ENCODE measurements at places on chromosomes 11 and 22.

DNA sequence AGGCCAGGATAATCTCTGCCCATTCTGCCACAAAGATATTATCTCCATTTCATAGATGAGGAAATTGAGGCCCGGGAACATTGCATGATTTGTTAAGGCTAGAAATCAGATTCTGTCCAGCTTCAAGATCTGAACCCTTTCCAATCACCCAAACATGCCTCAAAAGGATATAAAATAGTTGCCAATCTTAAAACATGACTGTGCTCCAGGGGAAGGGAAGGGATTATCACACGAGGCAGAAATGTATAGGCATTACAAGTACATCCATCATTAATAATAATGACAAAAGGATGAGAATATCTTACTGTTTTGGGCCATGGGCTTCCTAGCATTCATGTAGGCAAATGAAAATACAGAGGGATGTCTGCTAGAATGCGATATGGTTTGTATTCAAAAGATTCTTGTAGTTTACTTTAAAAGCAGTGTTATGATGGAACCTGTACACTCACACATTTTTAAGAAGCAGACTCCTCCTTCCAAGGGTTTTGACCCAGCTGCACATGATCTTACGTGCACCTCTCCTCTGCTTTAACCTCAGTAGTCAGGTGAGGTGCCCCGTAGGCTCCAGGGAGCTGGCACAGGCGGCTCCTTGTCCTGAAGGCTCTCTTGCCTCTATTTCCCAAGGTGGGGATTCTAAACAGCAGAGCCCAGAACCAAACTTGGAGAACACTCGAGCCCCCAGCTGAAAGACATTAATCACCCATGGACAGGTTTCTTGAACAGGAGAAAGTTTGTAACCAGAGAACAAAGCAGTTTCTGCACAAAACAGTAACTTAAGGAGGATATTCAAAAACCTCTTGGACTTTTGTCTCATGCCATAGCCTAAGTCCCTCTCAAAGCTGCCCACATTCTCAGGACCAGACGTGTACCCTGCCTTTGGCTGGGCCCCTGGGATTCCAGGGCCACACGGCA lies 36.0 kb downstream of the PARVA start:
- no peak for DNase-seq

DNA sequence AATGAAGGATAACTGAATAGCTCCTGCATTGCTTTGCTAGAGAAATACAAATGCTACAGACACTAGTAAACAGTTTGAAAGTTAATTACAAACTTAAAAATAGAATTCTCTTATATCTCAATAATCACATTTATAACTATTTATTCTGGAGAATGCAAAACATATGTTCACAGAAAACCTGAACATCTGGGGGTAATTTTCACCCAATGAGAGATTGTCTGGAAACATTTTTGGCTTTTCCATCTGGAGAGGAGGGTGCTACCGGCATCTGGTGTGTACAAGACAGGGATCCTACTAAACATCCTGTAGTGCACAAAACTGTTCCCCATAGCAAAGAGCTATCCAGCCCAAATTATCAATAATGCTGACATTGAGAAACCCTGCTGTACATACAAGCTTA lies 378.4 kb upstream of the CHORDC1 start:
- DNase-seq: no peak

GRCh38 chr22:37744589-37744988 lies 47.7 kb downstream of the TRIOBP start:
- no peak for DNase-seq

DNA sequence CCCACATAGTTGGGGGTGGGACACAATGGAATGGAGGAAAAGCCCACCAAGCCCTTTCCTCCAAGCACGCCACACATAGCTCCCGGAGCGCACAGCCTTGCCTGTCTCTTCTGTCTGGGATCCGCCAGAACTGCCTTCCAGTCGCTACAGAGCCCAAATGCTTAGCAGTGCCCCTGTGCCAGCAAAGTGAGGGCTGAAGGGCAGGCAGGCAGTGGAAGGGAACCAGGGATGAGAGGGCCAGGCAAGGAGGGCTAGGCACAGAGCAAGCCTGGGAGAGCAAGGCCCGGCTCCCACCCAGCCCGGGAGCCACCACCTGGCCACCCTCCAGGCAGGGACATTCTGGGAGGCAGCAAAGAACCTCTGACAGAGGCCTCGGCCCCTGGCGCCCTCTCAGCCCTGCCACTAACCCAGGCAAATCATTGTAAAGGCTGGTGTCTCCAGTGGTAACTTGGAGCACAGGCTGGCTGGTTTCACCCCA lies 32.5 kb downstream of the PPP2R1B start:
- DNase-seq: no peak

GRCh38 chr22:48797731-48798130 lies 1029.9 kb downstream of the BRD1 start:
- DNase-seq: no peak

DNA sequence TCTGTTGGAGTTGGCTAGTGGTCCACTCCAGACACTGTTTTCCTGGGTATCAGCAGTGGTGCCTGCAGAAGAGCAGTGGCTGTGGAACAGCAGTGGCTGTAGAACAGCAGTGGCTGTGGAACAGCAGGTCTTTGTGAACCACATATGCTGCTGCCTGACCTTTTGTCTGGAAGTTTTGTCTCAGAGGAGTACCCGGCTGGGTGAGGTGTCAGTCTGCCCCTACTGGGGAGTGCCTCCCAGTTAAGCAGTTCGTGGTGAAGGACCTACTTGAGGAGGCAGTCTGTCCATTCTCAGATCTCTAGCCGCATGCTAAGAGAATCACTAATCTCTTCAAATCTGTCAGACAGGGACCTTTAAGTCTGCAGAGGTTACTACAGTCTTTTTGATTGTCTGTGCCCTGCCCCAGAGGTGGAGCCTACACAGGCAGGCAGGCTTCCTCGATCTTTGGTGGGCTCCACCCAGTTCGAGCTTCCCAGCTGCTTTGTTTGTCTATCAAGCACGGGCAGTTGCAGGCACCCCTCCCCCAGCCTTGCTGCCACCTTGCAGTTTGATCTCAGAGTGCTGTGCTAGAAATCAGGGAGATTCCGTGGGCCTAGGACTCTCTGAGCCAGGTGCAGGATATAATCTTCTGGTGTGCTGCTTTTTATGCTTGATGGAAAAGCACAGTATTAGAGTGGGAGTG lies 89.1 kb upstream of the TRIM48 start:
- no peak for DNase-seq
